WTC11 (cell line): ENCODE measurements at places on chromosomes 2 and 18. TPM values are rescaled to one million over a fixed set of nuclear protein-coding genes. Genes with fewer than 3 reads are reported as not detected.
A peak's percentile ranks its signal among the peaks of the same experiment; 100 is the strongest.

DNA sequence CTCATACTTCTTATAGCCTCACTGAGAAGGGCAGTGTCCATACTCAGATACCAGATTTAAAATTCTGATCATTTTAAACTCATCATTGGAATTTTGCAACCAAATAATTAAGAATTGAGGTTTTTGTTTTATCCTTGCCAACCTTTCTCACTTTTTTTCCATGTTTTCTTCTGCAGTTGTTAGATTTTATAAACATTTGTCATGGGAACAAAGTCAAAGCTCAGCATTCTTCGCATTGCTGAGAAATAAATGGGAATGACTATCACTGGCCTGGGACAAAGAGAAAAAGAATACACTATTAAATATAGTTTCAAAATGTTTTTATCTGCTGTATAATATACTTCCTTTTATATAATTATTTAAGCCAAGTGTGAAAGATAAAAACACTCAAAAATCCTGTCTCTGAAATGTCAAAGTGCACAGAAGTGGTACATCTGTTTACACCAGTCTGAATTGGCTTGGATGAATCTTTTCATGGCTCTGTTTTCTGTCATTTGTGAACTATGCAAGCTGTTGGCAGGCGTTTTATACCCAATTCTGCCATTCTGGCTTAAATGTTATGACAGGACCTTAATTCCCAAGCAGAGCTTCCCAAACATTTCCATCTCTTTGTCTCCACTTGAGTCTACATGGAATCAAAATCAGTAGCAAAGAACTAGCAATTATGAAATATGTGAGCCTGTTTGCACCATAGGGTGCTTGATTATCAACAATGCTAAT is 249.3 kb upstream of the SYT4 start:
- H3K27ac ChIP-seq: no peak overlapping the region
- H3K4me3 ChIP-seq: no peak overlapping the region
- no peak for DNase-seq
- no peaks in the 10 kb centered on the region for H3K27me3 ChIP-seq

GRCh38 chr18:72601481-72601880 is 57.3 kb upstream of the CBLN2 start:
- no peak overlapping the region for H3K27ac ChIP-seq
- H3K4me3 ChIP-seq: no peak overlapping the region
- peaks cover 2% of the 10 kb centered on the region; the same call in 1 of the 2 replicates for H3K27me3 ChIP-seq
- DNase-seq: no peak
- H3K4me1 ChIP-seq: no peaks in the 10 kb centered on the region
- H3K36me3 ChIP-seq: peaks cover 35% of the 10 kb centered on the region

GRCh38 chr18:48715711-48716361 is 177.0 kb downstream of the CTIF start:
- H3K27me3 ChIP-seq: no peaks in the 10 kb centered on the region
- peaks cover 14% of the 10 kb centered on the region for H3K36me3 ChIP-seq
- H3K27ac ChIP-seq: peak overlapping the region; percentile 69; the same call in 1 of the 2 replicates
- H3K4me3 ChIP-seq: no peak overlapping the region
- peaks cover 12% of the 10 kb centered on the region for H3K4me1 ChIP-seq
- no peak for DNase-seq

GRCh38 chr2:23414871-23415270 is 29.9 kb downstream of the KLHL29 start:
- peaks cover 17% of the 10 kb centered on the region for H3K4me1 ChIP-seq
- no peaks in the 10 kb centered on the region for H3K27me3 ChIP-seq
- no peaks in the 10 kb centered on the region for H3K36me3 ChIP-seq
- DNase-seq: peak; percentile 44
- H3K4me3 ChIP-seq: no peak overlapping the region

DNA sequence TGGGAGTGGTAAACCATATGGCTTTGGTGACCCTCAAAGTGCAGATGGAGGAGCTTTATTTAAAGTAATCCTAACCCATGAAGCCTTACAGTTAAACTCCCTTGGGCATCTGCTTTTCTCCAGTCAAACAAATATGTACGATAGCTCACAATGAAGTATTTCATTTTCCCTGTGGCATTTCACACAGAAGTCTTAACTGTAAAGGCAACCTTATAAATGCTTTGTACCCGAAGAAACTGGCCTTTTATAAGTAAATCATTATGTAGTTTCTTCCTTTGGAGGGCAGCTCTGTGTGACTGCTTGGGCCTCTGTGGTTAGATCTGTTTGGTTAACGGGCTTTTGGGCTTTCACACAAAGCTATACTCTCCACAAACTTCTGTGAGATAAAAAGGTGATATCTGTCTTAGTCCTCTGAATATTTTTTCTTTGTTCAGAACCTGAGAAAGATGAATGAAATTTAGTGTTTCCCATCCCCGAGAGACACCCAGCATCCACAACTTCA is 46.6 kb downstream of the SCN1A start:
- no peak overlapping the region for H3K4me3 ChIP-seq
- no peaks in the 10 kb centered on the region for H3K27me3 ChIP-seq
- no peaks in the 10 kb centered on the region for H3K4me1 ChIP-seq
- no peaks in the 10 kb centered on the region for H3K36me3 ChIP-seq
- DNase-seq: no peak

DNA sequence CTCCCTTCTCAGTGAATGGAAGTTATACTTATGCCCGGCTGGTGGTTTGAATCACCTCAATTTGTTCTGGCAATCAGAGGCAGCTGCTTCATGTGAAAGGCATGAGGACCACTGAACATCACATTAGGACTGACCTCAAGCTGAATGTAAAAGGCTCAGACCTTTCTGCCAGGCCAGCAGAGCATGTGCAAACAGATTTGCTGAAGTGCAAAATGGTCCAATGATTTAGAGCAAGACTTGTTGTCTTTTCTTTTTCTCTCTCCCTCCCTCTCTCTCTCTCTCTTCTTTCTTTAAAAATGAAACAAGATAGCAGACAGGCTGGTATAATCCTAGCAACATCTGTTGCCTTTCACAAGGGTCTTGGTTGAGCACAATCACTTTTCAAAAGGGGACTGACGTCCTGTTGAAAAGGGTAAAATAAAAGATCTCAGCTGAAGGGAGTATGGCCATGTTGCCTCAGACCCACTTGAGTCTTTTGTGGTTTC is 13.3 kb upstream of the CDH7 start:
- no peaks in the 10 kb centered on the region for H3K4me1 ChIP-seq
- H3K27ac ChIP-seq: no peak overlapping the region
- H3K4me3 ChIP-seq: no peak overlapping the region
- no peaks in the 10 kb centered on the region for H3K36me3 ChIP-seq
- DNase-seq: no peak

DNA sequence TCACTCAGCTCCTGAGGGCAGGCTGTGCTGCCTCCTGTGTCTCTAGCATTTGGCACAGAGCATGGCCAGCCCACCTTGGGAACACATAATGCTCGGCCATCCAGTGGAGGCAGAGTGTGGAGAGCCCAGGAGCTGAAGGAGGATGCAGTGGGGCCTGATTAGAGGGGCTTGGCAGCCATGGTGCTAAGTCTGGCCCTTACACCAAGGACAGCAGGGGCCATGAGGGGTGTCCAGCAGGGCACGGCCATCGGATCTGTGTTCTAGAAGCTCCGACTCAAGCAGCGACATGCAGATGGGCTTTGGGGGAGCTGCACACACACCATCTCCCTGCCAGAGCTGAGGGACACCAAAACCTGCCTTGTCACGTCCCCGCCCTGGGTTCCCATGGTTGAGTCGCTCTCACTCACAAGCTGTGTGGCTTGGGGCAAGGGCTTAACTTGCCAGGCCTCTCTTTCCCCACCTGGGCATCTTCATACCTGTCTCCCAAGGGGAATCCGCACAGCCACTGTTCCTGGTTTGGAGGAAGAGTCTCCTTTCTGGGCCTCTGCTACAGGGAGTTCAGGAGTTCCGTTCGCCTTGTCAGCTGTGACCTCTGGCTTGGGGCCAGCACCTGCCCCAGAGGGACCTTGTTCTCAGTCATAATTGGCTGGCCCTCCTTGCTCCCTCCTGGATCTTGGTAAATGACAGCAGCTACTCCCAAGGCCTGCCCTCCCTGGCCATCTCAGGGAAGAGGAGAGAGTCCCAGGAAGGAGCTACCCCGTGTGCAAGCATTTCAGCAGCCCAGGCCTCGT is 1.3 kb upstream of the TOGARAM2 start:
- H3K27ac ChIP-seq: no peak overlapping the region
- H3K4me3 ChIP-seq: no peak overlapping the region
- no peaks in the 10 kb centered on the region for H3K36me3 ChIP-seq
- H3K27me3 ChIP-seq: no peaks in the 10 kb centered on the region
- no peak for DNase-seq
- no peaks in the 10 kb centered on the region for H3K4me1 ChIP-seq

DNA sequence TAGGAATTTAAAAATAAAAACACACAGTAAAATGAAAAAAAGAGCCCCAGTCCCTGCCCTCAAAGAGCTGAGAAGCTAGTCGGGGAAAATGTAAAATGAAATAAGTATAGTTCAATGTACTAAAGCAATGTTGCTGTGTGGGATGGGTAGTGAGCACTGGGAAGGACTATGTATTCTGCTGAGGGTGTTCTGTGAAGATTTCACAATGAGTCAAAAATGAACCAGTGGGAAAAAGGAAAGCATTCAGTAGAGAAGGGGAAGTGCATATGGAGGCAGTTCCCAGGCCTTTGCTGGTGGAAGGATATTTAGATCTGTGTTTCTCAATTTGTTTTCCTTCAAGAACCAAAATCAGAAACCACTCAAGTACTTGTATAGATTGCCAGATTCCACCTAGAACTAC is 1094.7 kb upstream of the KLHL29 start:
- H3K27me3 ChIP-seq: no peaks in the 10 kb centered on the region
- no peak for DNase-seq
- H3K4me1 ChIP-seq: 0 out of 2 replicates have a peak, but pooled peaks cover 4% of the 10 kb centered on the region
- H3K4me3 ChIP-seq: no peak overlapping the region

DNA sequence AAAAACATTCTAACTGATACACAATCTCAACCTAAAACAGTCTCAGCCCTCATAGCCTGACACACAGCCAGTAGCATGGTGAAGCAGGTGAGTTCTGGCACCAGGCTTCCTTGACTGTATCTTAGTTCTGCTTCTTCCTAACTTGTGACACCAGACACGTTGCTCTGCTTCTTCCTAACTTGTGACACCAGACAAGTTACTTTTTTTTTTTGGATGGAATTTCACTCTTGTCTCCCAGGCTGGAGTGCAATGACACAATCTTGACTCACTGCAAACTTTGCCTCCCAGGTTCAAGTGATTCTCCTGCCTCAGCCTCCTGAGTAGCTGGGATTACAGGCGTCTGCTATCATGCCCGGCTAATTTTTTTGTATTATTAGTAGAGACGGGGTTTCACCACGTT is 6.7 kb upstream of the ATG16L1 start:
- no peak overlapping the region for H3K4me3 ChIP-seq
- H3K4me1 ChIP-seq: no peaks in the 10 kb centered on the region
- no peak overlapping the region for H3K27ac ChIP-seq
- H3K27me3 ChIP-seq: no peaks in the 10 kb centered on the region
- DNase-seq: no peak

- H3K4me1 ChIP-seq: no peaks in the 10 kb centered on the region
- H3K27me3 ChIP-seq: no peaks in the 10 kb centered on the region
- H3K27ac ChIP-seq: no peak overlapping the region
- 0 out of 2 replicates have a peak, but pooled peaks cover under 1% of the 10 kb centered on the region for H3K36me3 ChIP-seq
- no peak for DNase-seq
Observed at GRCh38 chr2:173898996-173899395, 66.2 kb downstream of the SP3 start.

DNA sequence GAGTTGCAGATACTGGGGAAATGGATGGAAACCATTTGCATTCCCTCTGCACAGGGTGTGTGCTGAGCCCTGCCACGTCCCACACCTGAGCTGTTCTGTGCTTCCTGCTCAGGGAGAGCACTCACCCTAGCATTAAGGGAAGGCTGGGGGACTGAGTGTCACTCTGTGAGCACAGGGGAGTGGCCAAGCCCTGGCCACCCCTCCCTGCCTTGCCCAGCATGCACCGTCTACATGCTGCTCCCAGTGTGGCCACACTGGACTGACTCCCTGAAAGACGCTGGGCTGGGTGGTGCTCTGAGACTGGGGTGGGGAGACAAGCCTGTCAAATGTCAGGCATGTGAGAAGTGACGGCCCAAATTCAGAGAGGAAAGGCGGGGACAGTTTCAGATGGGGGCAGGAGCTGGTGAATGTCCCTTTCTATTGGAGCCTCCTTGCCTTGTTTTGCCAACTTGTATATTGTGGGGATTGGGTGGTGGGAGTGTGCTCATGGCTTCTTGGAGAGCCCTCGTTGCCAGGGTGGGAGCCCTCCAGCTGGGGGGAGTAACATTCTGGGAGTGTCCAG is 298.4 kb upstream of the HS6ST1 start:
- H3K4me3 ChIP-seq: no peak overlapping the region
- H3K36me3 ChIP-seq: peaks cover 5% of the 10 kb centered on the region
- DNase-seq: no peak
- no peak overlapping the region for H3K27ac ChIP-seq
- H3K4me1 ChIP-seq: 0 out of 2 replicates have a peak, but pooled peaks cover 3% of the 10 kb centered on the region

- no peak overlapping the region for H3K27ac ChIP-seq
- no peak for DNase-seq
- H3K4me3 ChIP-seq: no peak overlapping the region
Observed at GRCh38 chr2:95399061-95399460, 3.4 kb upstream of the FAHD2A start.

DNA sequence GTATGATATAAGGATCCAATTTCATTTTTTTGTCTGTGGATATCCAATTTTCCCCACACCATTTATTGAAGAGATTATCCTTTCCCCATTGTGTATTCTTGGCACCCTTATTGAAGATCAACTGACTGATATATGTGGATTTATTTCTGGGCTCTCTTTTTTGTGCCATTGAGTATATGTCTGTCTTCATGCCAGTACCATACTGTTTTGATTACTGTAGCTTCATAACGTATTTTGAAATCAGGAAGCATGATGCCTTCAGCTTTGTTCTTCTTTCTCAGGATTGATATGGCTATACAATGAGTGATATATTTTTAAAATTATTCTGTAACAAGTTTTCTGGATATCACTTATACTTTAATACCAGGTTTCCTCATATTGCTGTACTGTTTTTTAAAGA is 58.1 kb upstream of the DLX2 start:
- peaks cover 13% of the 10 kb centered on the region for H3K27me3 ChIP-seq
- DNase-seq: no peak
- no peak overlapping the region for H3K4me3 ChIP-seq
- H3K4me1 ChIP-seq: no peaks in the 10 kb centered on the region
- H3K36me3 ChIP-seq: no peaks in the 10 kb centered on the region
- no peak overlapping the region for H3K27ac ChIP-seq

- H3K4me3 ChIP-seq: no peak overlapping the region
- no peaks in the 10 kb centered on the region for H3K27me3 ChIP-seq
- no peak overlapping the region for H3K27ac ChIP-seq
- peaks cover 12% of the 10 kb centered on the region for H3K4me1 ChIP-seq
- H3K36me3 ChIP-seq: no peaks in the 10 kb centered on the region
Observed at GRCh38 chr2:145739681-145740080, 1219.8 kb upstream of the ZEB2 start.

The MOGAT1 gene
- total RNA-seq: 0.62 to 1.2 TPM (median 0.72 TPM) in 3 replicates

The PLGLB1 gene
- 0.44 to 0.55 TPM (median 0.52 TPM) in 3 replicates for total RNA-seq

The DQX1 gene
- 1.2 to 1.9 TPM (median 1.3 TPM) in 3 replicates for total RNA-seq

The SLC9A4 gene
- 0.09 to 0.11 TPM in 2 of 3 replicates, not detected in the other for total RNA-seq

The ZNF396 gene
- 1.0 to 1.9 TPM (median 1.5 TPM) in 3 replicates for total RNA-seq

The HIBCH gene
- 26.5 to 32.2 TPM (median 29.6 TPM) in 3 replicates for total RNA-seq

The CHRNG gene
- 0.20 TPM in 1 of 3 replicates, not detected in the others for total RNA-seq
